Left renal cortex interstitium (tissue), 4 donors: ENCODE measurements at places on chromosomes 1 and 21. TPM values are rescaled to one million over a fixed set of nuclear protein-coding genes. Genes with fewer than 3 reads are reported as not detected.

MYOM3 gene
- polyA plus RNA-seq, result 27.0 TPM

TENT5C gene
- 2.4 TPM for polyA plus RNA-seq

MYBPH gene
- polyA plus RNA-seq, result 0.47 TPM

GRCh38 chr1:109208836-109209463, 4.8 kb upstream of the SARS1 start:
- DNase-seq, result no peak

GRCh38 chr1:230194525-230194924, 127.5 kb downstream of the GALNT2 start:
- no peak for DNase-seq

- DNase-seq, result no peak
Measured at GRCh38 chr1:185156288-185156853, 382 bp downstream of the TRMT1L start.

DNA sequence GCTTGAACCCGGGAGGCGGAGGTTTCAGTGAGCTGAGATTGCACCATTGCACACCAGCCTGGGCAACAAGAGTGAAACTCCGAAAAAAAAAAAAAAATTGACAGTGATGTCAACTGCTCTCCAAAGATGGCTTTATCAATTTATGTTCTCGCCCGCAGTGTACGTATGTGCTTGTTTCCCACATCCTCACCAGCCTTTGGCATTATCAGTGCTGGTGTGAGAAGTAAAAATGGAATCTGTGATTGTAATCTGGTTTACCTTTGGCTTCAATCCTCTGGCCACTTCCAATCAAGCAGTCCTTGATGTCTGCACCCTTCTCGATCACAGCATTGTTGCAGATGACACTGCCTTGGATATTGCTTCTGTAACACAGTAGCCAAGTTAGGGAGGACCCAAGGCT, 14.4 kb upstream of the PTCH2 start:
- no peak for DNase-seq

GRCh38 chr1:161174911-161175310, 2.4 kb downstream of the B4GALT3 start:
- no peak for DNase-seq

GRCh38 chr1:12138196-12139168, 28.3 kb upstream of the TNFRSF1B start:
- DNase-seq, result no peak
